Fibroblast of upper back skin (primary cell): ENCODE measurements at places on chromosomes 5 and 9.

DNA sequence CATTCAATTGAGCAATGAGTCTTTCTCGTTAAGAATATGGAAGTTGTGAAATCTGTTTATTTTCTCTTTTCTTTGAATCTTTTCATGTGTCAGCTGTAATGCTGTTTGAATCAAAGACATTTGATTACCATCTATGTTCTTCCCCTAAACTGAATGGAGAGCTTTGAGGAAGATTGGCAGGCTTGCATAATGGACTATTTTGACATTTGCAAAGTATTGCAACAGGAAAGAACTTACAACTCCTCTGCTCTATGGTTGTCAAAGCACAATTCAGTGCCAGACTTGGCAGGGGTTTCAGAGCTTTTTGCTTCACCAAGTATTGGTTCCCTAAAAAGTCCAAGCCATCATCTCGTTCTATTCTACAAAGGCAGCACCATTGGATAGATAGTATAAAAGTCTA is 549.0 kb upstream of the NUDT12 start:
- no peak for DNase-seq

DNA sequence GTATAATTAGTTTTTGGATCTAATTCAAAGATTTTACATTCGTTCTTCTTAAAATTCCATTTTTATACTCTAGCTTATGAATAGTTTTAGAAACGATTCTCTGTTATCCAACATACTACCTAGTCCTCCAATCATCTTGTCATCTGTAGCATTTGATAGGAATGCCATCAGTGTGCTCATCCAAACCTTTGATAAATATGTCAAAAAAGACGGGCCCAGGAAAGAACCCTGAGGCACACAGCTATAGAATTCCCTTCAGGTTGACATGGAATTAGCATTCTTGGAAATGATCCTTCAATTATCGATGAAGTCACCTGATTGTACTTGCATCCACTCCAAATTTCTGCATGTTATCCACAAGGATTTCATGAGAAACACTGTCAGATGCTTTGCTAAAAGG is 64.8 kb upstream of the EFNA5 start:
- no peak for DNase-seq

DNA sequence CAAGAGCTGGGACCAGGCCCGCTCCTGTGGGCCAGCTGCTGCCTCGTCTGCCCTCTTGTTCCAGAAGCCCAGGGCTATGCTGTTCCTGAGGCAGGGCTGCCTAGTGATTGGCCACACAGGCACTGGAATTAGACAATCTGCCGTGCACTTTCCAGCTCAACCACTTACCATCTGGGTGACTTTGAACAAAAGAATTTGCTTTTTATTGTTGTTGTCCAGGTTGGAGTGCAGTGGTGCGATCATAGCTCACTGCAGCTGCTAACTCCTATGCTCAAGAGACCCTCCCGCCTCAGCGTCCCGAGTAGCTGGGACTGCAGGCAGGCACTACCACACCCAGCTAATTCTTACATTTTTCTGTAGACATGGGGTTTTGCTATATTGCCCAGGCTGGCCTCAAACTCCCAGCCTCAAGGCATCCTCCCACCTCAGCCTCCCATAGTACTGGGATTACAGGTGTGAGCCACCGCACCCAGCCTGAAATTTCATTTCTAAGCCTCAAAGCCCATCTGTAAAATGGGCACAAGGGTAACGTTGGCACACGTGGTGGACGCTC is 1.2 kb upstream of the NEK6 start:
- peak; percentile 89 for DNase-seq

DNA sequence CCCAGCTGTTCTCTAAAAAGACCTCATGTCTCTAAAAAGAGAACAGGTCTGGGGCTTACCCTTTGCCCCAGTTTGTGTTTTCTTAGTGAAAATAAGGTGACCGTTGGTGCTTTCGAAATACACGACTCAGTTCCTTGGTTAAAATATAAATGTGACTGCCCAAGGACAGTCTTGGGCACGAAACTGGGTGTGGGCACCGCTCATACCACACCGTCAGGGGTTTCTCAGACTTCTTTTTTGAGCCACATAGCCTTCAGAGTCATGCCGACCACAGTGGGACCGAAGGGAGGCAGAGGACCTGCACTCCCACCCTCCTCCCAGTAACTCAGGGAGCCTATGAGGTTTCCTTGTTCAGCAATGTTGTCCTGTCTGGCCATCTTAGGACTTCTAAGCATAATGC is 6.5 kb downstream of the SNX18 start:
- DNase-seq: no peak

DNA sequence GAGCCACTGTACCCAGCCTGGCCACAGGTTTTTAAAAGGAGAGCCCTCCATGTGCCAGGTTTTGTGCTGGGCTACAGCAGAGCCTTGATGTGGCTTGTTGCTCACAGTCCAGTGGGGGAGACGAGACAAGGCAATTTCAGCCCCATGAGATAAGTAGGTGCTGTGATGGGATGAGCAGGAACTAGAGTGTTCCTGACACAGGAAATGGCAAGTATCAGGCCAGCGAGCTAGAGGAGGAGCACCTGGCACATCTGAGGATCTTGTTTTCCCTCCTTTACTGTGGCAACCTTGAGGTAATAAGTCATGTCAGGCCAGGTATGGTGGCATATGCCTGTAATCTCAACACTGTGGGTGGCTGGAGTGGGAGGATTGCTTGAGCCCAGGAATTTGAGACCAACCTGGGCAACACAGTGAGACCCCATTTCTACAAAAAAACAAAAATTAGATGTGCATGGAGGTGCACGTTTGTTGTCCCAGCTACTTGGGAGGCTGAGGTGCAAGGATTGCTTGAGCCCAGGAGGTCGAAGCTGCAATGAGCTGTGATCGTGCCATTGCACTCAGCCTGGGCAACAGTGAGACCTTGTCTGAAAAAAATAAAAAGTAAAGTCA is 3.8 kb upstream of the ZDHHC12 start:
- DNase-seq: no peak

- DNase-seq: no peak
These were observed 39.0 kb downstream of the HRH2 start for GRCh38 chr5:175696855-175697198.

DNA sequence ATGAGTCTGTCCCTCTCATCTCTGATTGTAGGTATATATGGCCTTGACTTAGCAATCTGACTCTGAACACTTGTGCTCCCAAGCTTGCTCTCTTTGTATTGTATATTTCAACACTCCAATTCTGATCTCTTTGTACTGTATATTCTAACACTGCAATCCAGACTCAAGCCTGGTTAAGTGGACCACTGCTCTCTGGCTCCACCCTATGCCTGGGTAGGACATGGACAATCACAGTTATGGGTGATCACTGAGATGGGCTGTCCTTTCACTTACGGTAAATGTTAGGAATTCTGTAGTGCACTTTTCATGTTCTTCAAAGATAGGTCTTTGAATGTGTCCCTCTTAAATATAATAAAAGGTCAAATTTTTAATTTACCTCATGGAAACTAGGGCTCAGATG is 165.1 kb downstream of the TLR4 start:
- no peak for DNase-seq

GRCh38 chr5:126871441-126871840 is 94.5 kb downstream of the LMNB1 start:
- DNase-seq: no peak

GRCh38 chr5:74243634-74244033 is 396.9 kb downstream of the ENC1 start:
- peak; percentile 49 for DNase-seq

DNA sequence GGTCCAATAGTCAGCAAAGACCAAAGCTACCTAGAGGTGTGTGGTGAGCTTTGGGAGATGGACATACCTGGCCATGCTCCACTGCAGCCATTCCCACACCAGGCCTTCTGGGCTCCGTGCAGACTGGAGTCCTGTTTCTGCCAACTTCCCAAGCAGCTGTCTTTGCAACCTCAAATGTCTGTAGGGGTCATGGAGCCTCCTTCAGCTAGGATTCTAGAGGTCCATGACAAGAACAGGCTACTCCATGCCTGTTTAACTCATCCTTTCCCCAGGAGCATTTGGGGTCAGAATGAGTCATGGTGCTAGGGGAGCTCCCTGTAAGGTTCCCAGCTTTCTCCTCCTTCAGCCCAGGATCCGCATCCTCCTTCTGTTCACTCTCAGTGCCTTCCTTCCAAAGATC is 17.1 kb downstream of the VPS13A start:
- peak; percentile 17 for DNase-seq

DNA sequence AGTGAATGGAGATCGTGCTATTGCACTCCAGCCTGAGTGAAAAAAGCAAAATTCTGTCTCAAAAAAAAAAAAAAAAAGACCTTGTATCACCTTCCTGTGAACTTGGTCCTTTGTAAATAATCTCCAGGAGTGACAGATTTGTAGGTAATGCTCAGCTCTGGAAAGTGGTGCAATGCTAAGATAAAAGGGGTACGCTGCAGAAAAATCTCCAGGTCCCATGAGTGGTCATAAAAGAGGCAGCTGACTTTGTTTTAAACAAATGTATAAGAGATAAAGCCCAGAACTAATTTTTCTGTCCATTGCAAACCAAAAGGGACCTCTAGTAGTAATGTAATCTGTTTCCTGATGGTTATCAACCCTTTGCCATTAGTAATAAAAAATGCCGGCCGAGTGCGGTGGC is 33.7 kb downstream of the RNF44 start:
- no peak for DNase-seq

- DNase-seq: peak; percentile 60
These were observed 15.1 kb upstream of the LCP2 start for GRCh38 chr5:170312666-170313065.

DNA sequence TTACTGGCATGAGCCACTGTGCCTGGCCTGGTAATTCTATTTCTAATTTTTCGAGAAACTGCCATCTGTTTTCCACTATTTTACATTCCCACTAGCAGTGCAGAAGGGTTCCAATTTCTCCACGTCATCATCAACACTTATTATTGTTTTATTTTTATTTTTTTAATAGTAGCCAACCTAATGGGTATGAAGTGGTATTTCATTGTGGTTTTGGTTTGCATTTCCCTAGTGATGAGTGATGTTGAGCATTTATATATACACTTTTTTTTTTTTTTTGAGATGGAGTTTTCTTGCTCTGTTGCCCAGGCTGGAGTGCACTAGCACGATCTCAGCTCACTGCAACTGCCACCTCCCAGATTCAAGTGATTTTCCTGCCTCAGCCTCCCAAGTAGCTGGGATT is 28.3 kb downstream of the WWC1 start:
- DNase-seq: no peak

DNA sequence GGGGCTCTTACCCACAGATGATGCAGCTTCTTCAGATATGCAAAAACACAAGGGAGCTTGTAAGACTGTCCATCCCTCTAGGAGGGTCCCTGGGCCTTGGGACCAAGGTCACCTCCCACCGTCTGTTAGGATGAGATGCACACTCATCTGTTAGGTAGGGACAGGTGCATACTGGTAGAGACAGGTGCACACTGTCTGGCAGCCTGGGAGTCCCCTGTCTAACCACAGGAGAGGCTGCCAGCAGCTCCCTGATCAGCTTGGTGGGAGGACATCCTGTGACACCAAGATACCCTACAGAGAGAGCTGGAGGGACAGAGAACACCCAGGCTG is 13.2 kb downstream of the TSPAN17 start:
- no peak for DNase-seq

DNA sequence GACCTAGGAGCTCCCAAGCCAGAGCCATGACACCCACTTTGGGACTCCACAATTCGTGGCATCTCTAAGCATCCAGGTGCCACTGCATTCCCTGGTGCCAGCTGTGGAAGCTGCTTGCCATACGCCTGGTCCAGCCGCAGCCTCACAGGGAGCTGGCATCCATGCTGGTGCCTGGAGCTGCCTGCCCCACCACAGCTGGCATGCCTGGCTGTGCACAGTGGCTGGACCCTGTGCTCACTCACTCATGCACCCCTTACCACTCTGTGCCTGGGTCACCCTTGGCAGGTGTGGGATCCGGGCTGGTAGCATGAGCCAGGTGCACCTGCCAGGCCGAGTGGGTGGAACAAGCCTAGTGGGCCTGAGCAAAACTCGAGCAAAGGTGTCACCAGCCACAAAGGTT is 90.1 kb downstream of the CAVIN4 start:
- no peak for DNase-seq
